ENCODE measurements at places on chromosomes 16 and 17.

- no peak for DNase-seq
These were observed 529.1 kb downstream of the MAF start for GRCh38 chr16:79071424-79071823.

DNA sequence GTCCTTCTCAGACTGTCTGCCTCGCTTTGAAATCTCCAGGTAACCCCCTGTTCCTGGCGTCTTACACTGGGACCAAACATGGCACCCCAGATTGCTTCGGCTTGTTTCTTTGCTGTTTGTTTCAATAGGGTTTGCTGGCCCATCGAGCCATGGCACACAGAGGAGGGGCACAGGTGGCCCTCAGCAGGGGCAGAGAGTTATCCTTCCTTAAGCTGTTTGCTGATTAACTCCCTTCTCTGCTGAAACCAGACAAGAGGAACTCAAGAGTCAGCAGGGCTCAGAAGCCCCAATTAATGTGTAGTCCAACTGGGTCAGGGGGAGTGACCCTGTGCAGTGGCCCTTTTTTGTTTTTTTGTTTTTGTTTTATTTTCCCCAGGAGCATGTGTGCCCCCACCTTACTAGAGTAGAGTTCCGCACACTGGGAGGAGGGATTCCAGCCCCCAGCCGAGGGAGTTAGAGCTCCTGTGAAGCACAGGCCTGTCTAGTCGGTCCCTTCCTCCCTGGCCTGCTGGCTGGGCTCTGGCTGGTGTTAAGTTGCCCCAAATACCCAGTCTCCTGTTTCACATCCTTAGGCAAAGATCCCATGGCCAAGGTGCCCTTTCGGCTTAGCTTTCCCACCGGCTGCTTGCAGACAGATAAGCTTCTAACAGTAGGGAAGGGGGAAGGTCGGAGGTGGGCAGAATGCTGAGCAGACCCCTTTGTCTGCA is 39.3 kb downstream of the YPEL2 start:
- DNase-seq = no peak

- no peak for DNase-seq
These were observed 33.3 kb downstream of the RANBP10 start for GRCh38 chr16:67773099-67773498.

DNA sequence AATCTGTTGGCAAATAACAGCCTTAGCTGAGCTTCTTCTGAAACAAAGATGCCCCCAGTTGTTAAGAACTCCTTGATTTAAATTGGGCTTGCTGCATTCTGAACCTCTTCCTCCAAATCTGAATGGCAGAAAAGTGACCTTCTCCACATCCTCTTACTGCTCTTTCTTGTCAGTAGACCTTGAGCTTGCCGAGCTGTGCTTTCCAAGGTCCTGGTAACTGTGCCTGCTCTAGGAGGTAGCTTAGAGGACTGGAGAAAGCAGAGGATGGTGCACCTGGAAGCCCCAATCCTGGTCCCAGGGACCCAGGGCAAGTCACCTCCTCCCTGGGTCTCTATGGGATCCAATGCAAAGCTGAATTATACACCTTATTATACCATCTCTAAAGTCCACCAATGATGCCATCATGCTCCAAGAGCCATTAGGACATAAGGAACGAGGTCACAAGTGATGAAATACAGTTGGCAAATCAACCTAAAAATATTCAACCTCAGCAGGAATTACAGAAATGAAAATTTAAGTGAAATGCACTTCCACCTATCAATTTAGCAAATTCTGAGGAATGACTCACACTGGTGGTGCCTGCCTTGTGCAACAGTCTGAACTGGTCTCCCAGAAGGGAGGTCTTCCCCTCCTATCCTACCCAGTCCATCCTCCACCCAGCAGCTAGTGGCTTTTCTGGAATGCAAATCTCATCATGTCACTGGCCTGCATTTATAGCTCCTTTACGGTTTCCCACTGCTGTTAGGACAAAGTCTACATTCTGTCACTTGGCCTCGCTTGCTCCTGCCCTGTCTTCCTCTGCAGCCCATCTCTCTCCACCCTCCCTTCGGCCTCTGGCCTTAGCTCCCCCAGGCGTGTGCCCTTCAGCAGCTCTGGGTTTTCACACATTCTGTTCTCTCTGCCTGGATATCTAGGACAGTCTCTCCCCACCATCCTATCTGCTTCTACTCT is 36.6 kb downstream of the TOM1L2 start:
- DNase-seq = no peak

- DNase-seq = no peak
These were observed 163.3 kb downstream of the KCNJ2 start for GRCh38 chr17:70332356-70333210.

DNA sequence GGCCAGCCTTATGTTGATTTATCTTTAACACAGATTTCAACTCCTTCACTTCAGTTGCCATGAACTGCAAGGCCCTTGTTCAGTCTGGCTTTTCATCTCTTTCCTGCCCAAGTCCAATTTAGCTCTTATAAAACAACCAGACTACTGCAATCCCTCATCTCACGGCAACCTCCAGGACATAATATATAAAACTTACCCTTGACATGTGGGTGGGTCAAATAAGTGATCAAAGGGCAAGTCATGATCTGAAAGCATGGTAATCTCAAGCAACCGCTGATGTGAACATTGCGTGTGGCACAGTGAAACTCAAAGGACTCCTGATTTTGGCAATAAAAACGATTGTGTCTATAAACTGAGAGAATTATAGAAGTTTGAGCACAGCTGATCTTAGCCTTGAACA is 364.6 kb downstream of the CDH13 start:
- DNase-seq = no peak

DNA sequence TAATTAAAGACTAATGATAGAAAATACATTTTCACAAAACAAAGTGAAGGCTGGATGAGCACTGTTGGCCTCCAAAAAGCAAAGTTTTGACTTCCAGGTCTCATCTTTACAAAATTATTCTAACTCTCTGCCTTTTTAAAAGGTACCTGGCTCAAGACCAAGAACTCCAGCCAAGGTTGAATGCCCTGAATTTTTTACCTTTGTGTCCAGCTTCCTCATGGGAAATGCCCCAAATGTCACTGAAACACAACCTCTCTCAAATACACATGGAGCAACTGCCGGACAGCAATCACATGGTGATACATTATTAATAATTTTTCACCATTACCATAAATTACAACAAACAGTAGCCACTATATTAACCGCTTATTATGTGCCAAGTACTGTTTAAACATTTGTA is 32.2 kb downstream of the ADAMTS18 start:
- DNase-seq = no peak

GRCh38 chr17:7219812-7220592 is at the start of the genes ACADVL and DLG4:
Gene ACADVL (plus strand): TSS chr17:7219938. CDS start chr17:7219985, 47 bp downstream.
Gene DLG4 (minus strand): TSS chr17:7219836.
- DNase-seq = peak; percentile 80

DNA sequence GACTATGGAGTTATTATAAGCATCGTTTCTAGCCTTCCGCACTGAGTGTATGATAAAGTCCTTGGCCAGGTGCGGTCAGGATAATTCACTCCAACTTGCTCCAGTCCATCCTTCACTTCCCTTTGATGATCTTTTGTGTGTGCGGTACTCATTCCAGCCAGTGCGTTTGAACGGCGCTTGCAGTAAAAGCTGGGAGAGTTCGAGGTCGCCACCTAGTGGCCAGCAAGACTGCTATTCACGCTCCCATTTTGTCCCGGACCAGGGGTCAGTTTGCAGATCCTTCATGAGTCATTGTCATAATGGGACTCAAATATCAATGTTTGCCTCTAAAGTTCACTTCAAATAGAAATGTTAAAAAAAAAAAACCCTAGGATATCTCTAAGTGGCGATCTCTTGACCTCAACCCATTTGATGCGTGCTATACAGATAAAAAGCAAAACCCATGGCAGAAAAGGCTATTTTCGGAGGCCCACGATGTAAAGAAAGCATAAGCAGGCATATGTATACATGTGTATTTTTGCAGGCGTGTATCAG is 417.1 kb downstream of the TMEM114 start:
- DNase-seq = peak; percentile 75

DNA sequence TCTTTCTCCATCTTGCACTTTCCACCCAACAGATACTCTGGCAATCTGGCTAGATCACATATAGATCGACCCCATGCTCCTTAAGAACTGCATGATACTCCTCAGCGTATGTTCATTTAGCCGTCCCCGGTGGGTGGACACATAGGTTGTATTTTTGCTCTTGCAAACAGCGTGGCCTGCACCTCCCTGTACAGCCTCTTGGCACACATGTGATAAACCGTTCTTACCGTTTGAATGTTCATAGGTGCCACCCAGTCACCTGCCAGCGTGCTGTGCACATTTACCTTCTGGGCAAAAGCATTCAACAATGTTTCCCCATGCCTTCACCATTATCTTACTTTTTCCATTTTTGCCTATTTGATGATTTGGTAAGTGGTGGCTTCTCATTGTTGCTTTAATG is 6.2 kb downstream of the TNP2 start:
- DNase-seq = no peak

GRCh38 chr17:52383493-52384100 is 225.1 kb upstream of the CA10 start:
- DNase-seq = peak; percentile 64

DNA sequence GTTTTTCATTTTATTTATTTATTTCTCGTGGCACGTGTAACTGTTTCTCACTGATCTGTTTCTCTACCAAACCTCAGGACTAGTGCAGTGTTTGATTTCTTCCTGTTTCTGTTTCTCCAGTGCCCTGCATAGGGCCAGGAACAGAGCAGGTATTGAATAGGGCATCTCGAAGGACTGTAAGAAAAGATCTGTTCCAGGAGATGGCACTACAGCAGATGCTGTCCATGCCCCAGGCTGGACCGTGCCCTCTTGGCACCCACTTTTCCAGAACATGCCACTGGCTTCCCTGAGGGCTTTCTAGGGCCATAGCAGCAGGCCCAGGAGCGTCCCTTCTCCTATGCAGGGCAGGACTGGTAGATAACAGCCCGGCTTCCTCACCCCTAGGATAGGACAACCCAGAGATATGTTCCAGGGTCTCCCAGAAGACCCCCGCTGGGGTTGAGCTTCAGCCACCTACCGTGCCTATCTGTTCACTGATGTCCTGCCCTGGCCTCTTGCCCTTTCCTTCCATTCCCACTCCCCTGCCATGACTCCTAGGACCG is 4.4 kb downstream of the SNX20 start:
- DNase-seq = no peak

DNA sequence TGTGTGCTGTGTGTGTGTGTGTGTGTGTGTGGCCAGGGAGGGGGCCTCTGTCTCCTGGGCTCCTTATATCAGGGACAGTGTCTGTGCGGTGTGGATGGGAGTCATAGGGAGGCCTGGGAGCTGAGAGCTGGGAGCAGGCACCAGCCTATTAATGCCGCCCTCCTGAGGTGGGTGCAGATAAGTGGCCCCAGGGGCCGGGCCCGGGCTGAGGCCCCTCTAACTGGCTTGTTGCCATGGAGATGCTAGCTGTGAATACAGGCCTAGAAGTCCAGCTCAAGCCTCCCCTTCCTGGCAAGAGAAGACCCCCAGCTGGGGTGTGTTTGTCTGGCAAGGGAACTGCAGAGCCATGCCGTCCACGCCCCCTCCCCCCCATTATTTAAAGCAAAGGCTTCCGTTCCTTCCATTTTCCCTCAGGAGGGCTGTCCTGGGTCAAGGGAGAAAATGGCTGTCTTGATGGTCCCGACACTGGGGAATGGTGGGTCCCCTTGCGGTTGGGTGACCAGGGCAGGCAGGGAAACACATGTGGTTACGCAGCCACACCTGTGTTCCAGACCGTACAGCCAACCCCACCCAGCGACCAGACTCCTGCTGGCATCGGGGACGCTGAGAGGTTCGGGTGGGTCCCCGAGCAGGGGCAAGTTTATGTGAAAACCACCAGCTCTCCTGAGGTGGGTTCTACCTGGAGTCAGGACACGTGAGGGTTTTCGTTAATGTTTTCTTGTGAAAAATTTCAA is 141.1 kb downstream of the MRM1 start:
- DNase-seq = no peak

- DNase-seq = no peak
These were observed 209.6 kb upstream of the CACNG5 start for GRCh38 chr17:66625311-66625767.

- no peak for DNase-seq
These were observed 817.5 kb downstream of the CDH11 start for GRCh38 chr16:64304396-64304795.

GRCh38 chr17:41653892-41654677 is 29.7 kb upstream of the KRT17 start:
- no peak for DNase-seq

- no peak for DNase-seq
These were observed 3.5 kb downstream of the MPO start for GRCh38 chr17:58277107-58277801.

DNA sequence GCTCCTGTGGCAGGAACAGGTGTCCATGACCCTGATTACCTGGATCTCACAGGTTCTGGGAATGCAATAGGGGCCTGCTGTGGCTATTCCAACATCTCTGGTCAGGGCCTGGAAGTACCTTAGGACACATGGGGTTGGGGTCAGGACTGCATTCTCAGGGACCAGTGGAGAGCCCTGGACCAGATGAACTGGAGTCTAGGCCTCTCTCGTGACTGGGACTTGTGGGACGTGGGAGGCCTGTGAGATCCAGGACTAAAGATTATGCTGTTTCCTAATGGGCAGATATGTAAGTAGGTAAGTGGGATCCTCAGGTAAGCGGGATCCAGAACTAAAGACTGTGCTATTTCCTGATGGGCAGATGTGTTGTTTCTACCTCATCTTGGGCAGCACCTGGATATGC is 16.2 kb upstream of the CD300A start:
- no peak for DNase-seq

GRCh38 chr17:68384471-68384870 is 72.8 kb downstream of the WIPI1 start:
- DNase-seq = no peak

DNA sequence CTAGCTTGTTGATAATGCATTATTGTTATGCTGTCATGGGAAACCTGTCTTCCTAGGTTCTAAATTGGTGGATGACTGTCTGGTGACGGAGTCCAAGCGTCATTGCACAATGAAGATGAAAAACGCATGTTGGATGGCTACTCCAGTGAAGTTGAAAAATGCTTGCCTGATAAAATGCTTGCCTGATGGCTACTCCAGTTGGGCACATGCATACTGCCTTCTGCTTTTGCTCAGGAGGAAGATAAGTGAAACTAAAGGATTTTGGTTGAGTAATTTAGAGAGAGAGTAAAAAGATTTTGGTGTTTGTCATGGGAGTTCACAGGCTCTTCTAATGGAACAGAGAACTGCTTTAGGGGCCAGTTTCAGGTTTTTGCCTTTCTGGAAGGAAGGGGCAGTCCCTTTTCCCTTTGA is 118.6 kb downstream of the PRKCA start:
- DNase-seq = no peak

GRCh38 chr16:49562228-49562627 is 188.6 kb downstream of the C16orf78 start:
- no peak for DNase-seq

- no peak for DNase-seq
These were observed 3.3 kb upstream of the GAA start for GRCh38 chr17:80097844-80098691.

GRCh38 chr16:74564451-74564984 is 42.4 kb downstream of the GLG1 start:
- no peak for DNase-seq

GRCh38 chr16:67022531-67023214 is 6.3 kb upstream of the CBFB start:
- DNase-seq = no peak
